ENCODE measurements at places on chromosomes 13 and 19.
A peak's percentile ranks its signal among the peaks of the same experiment; 100 is the strongest.

DNA sequence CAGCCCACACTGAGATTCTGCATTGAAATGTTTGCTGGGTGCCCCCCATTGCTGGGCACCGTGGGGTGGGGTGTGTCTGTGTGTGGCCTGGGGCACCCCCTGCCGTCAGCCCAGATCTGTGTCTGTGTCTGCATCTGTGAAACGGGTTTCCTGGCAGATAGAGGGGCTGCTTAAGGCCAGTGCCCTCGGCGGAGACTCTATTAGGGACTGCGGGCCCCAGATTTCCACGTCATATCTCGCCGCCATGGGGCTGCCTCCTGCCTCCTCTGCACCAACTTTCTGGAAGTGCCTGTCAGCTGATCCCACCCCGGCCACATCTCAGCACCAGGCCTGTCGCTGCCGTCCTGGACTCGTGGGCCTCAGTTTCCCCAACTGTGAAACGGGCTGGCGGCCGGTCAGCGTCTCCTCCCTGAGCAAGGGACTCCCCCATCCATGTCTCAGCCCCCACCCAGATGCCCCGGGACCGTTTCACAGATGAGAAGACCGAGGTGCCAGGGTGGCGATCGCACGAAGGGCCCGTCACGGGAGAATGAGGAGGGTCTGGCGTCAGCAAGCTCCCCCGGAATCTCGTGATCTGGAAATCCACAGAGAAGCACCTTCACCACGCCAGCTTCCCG lies 21.4 kb downstream of the ARID3A start:
- DNase-seq: no peak

DNA sequence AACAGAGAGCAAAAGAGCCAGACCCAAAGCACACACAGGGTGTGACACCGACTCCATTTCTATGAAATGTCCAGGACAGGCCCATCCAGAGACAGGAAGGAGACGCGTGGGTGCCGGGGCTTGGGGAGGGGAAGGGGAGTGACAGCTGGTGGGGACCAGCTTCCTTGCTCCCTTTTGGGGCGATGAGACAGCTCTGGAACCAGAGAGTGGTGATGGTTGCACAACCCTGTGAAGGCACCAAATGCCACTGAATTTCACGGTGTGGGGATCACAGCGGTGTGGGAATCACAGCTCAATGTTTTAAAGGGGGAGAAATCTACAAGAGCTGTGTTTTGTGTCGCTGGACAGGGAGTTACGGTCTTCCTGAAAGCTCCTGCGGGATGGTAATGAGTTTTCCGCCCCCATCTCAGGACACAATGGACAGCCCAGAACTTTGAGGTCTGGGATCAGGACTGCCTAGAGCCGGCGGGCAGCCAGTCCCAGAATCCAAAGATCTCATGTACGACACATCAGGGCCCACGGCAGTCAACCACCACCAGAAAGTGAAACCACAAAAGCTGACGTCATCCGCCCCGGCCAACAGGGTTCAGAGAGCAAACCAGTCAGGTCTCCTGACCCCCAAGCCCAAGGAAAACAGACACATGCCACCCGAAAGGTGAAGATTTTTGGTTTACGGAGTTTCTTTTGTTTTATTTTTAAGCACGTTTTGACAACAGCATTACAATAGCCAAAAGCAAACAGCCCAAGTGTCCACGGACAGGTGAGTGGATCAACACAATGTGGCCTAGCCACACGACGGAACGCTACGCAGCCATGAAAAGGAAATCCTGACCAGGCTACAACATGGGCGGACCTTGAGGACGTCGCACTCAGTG lies 7.3 kb downstream of the SGTA start:
- DNase-seq: no peak

DNA sequence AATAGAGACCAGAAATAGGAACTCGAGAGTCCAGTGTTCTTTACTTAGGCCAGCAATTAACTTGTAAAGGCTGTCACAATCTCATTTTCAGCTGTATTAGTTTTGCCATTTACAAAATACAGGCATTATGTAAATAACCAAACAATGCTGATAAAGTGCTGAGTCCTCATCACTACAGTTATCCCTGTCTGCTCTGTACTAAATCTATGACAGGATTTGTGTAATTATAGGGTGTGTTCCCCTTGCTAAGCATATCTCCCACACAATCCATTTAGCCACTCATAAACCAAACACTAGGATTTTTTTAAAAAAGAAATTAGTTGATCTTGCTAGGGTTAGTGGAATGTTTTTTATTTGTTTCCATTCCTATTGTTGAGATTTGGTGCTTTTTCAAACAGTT lies 23.2 kb downstream of the PDX1 start:
- no peak for DNase-seq

GRCh38 chr19:33245948-33246708 lies 20.5 kb upstream of the SLC7A10 start:
- no peak for DNase-seq

GRCh38 chr13:49550942-49551644 lies 34.3 kb downstream of the RCBTB1 start:
- DNase-seq: no peak

DNA sequence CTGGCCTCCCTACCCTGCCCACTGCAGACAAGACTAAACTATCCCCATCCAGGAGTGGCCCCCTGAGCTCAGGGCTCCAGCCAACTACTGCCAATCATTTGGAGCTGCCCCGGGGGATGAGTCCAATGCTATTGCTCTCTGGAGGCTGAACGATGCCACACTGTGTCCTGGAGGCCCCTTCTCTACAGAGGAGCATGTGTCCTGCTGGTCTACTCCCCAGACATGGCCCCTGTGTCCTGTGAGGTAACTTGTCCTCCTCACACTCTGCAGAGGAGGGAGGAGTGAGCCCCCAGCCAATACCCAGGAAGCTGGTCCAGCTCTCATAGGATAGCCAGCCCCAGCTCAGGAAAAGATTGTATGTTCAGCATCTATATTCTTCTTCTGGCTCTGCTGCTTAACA lies 159.1 kb upstream of the GPR12 start:
- no peak for DNase-seq

DNA sequence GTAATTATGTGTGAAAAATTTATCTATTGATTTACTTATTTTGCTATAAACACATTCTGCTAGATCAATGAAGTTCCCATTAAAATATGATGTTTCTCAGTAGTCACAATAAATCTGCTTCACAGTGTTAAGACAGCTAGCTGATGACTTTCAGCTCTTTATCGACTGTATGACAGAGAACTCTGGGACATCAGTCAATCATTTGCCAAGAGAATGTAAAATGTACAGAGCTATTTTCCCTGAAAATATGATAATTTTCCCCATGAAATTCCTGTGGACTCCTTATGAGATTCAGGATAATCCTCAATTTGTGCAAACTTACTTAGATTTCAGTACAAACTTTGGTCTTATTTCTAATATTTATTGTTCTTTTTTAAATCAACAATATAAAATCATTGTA lies 430.5 kb downstream of the SLITRK6 start:
- no peak for DNase-seq

- DNase-seq: peak; percentile 69
Measured at GRCh38 chr13:46668302-46668720, 115.3 kb downstream of the LRCH1 start.

- DNase-seq: no peak
Measured at GRCh38 chr19:39167461-39168257, 29.1 kb upstream of the NCCRP1 start.

DNA sequence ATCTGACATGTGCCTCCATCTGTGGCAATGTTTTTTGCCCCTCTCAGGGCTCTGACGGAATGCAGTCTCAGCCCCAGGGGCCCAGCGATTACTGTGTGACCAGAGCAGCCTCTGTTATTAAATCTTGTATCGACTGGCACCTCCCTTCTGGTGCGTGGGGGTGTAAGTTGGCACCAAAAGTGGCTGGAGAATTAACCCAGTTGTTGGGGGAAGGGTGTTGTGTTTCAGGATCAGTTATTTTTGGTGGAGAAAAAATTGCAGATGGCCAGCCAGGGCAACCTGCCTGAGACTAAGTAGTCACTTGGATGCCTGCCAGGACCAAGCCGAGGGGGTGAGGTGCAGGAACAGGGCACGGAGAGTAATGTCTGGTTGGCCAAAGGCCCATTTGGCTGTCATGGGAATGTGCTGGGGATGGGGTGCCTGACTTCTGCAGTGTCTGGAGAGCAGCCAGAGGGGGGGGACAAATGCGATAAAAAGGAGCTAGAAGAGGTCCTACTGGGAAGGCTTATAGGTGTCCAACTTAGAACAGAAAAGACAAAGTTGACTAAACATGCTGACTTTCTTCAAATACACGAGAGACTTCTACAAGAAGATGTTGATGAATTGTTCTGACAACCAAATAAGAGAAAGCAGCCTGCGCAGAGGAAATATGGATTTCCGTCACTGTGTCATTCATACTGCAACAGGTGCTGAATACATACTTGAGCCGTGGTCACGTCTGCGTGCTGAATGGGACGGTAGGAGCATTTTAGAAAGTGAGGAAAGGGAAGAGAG lies 69.8 kb downstream of the SIAH3 start:
- DNase-seq: no peak

DNA sequence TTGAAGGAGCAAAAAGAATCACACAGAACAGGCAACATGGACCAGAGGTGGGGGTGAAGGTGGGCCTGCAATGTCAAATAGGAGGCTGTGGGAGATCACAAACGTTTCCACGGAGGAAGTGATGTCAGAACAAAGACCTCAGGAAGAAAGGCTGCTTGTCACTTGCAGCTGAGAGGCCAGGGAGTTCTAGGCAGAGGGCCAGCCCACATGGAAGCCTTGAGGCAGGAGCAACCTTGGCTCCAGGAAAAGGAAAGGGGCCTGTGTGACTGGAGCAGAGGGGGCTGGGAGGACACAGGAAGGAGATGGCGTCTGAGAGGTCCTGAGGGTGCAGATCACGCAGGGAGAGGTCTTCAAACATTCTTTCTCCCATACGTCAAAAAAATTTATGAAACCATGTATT lies 16.3 kb downstream of the ZNF160 start:
- DNase-seq: peak; percentile 10

Data from umbilical cord (tissue), 2 donors.